ENCODE measurements at places on chromosomes 11 and 22.
A peak's percentile ranks its signal among the peaks of the same experiment; 100 is the strongest.

DNA sequence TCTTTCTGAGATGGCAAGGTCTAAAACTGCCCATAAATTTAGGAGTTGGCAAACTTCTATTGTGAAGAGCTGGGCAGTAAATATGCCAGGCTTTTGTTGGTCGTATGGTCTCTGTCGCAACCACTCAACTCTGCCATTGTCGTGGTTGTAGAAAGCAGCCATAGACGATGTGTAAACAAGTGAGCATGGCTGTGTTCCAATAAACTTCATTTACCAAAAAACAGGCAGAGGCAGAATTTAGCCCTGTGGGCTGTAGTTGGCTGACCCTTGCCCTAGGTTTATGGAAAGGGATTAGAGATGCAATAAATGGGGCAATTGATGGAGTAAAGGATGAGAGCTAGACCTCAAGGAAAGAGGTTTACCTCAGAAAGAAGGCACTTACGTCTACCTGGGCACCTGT is 17.6 kb downstream of the YPEL4 start:
- DNase-seq: no peak

DNA sequence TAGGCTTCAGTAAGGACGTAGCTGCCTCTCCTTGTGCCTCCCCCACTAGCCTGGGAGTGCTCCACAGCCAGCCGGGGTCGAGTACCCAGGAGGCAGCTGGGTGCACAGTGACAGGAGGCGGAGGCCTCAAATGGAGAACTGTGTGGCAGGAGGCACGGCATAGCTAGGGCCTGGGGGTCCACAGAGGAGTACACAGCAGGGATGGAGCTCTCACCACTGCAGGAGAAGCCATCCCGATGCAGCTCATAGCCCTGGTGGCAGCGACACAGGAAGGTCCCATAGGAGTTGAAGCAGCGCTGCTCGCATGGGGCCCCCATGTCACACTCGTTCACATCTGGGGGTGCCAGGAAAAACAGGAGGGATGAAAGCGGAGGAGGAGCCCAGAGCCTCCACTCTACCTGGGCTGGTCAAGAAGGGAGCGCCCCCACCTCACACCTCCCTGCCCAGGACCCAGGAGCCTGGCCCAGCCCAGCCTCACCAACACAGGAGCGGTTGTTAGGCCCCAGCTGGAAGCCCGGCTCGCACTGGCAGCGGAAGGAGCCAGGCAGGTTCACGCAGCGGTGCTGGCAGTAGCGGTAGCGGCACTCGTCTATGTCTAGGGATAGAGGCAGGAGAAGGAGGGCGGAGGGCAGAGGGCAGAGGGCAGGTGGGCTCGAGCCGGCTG is 2.8 kb downstream of the EFEMP2 start:
- no peak for DNase-seq

DNA sequence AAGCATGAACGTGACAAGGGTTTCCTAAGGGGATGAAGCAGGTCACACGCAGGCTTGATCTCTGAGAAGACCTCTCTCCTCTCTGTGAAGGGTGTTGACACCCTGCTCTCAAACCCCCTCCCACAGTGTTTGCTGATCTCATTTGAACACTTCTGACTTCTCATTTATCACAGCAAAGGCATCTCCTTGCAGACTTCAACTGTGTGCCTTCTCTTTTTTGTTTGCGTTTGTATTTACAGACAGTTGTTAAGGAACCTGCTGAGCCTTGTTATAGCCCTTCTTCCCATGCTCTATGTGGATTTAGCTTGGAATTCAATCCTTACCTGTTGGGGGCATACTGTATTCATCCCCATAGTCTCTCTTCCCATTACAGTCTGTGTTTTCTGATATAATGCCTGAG is 206.5 kb downstream of the NELL1 start:
- DNase-seq: no peak

DNA sequence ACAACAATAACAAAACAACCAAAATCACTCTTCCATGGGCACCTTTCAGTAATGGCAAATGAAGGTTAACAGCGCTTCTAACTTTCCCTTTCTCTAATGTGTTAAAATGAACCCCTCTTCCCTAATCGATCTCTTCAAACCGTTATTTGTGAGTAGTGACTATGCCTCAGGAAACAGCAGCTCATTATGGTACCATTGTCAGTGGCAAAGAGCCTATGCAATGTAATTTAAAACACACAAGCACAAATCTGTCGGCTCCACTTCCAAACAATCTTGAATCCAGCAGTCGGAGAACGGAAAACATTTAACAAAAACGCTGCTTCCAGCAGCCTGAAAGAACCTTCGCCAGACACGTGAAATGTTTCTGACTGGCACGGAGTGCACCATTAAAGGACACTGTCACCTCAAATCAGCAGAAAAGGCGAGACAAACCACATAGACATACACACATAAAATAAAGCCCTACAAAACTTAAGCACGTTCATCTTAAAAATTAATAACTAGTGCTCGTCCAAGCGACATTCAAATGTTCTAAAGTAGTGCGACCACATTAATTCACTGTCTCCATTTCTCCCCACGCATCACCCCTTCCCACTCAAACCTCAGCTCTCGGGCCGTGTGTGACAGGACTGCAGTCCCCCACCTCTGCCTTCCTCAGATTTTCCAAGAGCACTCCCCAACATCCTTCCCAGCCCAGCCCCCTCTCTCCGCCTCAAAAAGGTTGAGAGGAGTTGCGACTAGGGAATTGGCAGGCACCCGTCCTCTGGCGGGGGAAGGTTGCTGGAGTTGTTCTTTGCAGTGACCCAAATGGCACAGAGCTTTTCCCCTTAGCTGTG is 748 bp downstream of the RAB30 start:
- peak; percentile 12 for DNase-seq

DNA sequence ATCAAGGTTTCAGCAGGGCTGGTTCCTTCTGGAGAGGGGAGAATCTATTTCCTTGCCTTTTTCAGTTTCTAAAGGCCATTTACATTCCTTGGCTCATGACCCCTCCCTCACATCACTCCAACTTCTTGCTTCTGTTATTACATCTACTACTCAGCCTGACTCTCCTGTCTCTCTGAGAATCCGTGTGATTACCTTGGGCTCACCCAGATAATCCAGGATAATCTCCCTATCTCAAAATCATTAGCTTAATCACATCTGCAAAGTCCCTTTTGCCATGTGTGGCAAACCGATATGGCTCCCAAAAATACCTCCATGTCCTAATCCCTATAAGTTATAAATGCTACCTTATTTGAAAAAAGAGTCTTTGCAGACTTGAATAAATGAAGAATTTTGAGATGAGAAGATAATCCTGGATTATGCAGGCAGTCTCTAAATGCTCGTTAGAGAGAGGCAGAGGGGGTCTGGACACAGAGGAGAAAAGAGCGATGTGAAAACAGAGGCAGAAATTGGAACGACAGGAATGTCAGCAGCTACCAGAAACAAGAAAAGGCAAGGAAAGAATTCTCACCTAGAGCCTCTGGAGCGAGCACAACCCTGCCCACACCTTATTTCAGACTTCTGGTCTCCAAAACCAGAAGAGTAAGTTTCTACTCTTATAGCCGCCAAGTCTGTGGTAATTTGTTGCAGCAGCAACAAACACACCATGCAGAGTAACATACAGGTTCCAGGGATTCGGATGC is 23.6 kb upstream of the ARHGAP32 start:
- DNase-seq: no peak

DNA sequence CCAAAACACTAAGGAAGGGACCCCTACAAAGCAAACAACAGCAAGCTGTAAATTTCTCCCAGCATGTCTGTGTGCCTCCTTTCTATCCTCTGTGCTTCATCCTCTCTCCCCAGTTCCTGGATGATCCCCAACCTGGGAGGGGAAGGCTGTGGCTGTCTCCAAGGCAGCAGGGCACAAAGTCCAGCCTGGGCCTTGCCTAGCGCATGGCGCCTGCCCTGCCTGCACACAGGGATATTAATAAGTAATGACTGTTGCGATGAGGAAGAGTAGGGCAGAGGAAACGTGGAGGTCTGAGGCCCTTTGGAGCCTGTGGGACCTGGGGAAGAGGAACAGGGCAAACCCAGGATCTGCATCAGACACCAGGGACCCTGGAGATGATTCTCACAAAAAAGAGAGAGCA is 2.0 kb downstream of the USH1C start:
- no peak for DNase-seq

GRCh38 chr11:131923309-131923708 is 552.9 kb downstream of the NTM start:
- DNase-seq: no peak

GRCh38 chr11:66285250-66285947 is 3.5 kb downstream of the YIF1A start:
- DNase-seq: no peak

DNA sequence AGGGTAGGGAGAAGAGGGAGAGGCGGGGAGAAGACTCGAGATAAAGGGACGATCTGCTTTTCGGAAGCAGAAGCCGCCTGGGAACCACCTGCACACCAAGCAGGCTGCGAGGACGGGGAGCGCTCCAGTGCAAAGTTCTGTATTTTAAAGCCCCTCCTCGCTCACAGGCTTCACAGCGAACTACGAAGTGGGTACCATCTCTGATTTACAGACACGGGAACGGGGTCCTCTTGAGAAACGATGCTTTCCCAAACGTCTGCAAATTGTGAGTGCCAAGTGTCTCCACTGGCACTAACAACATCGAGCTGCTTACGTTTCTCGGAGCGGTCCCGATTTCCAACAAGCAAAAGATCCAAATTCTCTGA is 700 bp upstream of the STX3 start:
- peak; percentile 15 for DNase-seq

- no peak for DNase-seq
These were observed 595.2 kb downstream of the BRD1 start for GRCh38 chr22:49232319-49233067.

GRCh38 chr11:94417386-94417987 is 16.3 kb upstream of the GPR83 start:
- no peak for DNase-seq

- no peak for DNase-seq
These were observed 4.1 kb upstream of the CRACR2B start for GRCh38 chr11:823441-824291.

DNA sequence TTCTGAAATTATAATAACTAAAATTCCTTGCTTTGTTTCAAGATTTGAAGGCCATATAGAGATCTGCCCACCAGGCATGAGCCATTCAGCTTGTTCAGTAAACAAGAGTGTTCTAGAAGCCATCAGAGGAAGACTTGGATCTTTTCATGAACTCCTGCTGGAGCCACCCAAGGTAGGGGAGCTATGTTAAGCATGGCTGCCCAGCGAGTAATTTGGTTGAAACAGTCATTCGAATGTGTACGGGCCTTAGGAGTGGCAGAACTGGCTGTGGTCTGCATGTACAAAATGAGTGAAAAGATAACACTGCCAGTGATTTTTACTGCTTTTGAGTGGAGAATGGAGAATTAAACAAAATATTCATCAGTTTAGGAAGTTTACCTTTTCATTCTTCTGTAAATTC is 103.7 kb downstream of the PPP6R3 start:
- DNase-seq: no peak

GRCh38 chr22:19741053-19741452 is 17.7 kb downstream of the GP1BB start:
- no peak for DNase-seq

DNA sequence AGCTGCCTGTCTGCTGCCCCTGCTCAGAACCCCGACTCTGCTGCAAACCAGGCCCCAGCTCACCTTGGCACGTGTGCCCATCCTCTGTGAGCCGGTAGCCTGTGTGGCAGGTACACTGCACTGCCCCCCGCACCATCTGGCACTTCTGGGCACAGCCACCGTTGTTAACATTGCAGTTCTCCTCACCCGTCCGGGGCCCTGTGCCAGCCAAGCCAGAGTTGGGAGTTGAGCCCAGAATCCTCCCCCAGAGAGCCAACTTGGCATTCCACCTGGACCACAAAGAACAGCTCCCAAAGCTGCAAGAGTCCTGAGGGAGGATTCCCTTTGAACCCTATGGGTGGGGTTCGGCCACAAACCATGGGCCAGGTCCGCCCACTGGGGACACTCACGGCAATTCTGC is 22.5 kb downstream of the LRP4 start:
- DNase-seq: no peak

DNA sequence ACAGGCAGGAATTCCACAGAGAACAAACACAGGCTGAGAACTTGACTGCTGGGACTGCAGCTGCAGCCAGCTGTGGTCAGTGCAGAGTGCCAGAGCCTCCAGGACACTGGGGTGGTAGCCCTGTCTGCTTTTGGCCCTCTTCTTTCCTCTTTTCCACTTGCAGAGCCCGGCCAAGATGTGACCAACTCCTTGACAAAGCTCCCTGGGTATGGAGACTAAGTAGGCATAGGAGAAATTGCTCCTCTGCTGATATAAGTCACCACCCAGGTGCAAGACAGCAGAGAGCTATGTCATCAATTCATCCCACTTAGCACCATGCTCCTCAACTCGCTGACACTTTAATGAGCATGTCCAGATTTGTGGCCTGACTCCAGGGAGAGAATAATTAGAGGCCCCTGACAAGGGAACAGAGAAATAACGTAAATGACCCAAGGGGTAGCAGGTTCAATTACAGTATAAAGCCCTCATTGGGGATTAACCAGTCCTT is 369.4 kb upstream of the B3GAT1 start:
- no peak for DNase-seq

- DNase-seq: no peak
These were observed 142.7 kb downstream of the WNT7B start for GRCh38 chr22:45834241-45834640.

DNA sequence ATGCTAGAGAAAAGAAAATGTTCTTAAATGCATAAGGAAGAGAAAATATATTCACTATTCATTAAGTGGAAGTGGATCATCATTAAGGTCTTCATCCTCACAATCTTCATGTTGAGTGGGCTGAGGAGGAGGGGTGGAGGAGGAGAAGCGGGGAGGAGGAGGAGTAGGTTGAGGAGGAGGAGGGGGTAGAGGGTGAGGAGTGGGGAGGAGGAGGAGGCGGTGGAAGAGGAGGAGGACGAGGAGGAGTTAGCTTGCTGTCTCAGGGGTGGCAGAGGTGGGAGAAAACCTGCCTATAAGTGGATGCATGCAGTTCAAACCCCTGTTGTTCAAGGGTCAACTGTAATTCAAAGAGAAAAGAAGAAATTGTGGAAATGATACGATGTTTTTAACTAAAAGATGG is 71.6 kb downstream of the MYEOV start:
- DNase-seq: no peak

- DNase-seq: no peak
These were observed 76.1 kb upstream of the UCP3 start for GRCh38 chr11:74084796-74085541.

DNA sequence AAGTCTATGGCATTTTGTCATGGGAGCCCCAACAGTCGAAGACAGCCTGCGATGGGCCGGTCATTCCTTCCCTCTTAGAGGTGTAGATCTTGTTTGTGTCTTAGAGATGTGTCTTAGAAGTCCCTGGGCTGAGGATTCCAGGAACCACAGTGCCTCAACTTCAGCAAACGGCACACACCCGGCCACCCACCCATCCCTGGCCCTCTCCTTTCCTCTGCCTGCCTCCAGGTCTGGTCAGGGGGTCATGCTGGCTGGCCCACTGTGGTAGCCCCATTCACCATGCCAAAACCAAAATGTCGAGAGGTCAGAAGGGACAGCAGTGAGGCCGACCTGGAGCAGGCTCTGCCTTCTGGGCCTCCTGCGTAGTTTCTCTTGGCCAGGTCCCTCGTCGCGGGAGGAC is 857.9 kb downstream of the TBC1D22A start:
- DNase-seq: no peak

GRCh38 chr22:45878901-45879551 is 97.9 kb downstream of the WNT7B start:
- DNase-seq: no peak

Data from effector memory CD8-positive, alpha-beta T cell (primary cell).